G401 (cell line): ENCODE measurements at places on chromosomes 2 and 18. TPM values are rescaled to one million over a fixed set of nuclear protein-coding genes. Genes with fewer than 3 reads are reported as not detected.

DNA sequence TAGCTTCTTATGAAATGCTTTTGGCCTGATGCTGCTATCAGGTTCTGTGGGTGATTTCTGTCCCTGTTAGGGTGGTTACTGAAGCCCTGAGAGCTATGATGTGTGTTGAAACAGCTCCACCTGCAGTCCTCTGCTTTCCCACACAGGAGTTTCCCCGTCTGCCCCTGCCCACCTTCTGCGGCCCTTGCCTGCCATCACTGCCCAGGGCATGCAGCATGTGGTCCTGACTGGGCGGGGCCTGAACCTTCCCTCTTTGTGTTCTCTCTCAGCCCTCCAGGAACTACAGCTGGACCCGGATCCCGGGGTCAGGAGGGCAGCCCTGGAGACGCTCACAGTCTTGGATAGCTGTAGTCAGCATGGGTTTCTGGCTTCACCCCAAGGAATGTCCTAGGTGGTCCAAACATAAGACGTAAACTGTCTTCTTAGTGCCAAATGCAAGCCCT is 21.4 kb downstream of the HJURP start:
- peak; percentile 21 for DNase-seq

DNA sequence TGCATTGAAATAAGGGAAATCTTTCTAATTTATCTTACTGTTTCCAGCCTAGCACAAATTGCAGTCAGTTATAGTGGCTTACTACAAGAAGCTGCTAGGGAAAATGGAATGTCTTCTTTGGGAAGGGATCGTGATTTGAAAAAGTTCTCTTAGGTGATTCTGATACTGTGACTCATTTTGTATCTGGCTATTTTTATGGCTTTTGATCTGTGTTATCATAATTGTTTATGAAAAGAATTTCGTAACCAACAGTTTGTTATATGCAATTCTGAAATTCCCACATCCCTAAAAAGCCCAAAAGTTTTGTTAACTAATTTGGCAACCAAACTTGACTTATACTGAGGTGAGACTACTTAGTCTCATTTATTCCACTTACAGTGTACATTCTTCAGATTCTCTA is 12.4 kb downstream of the PTPN4 start:
- DNase-seq = no peak

GRCh38 chr2:159136391-159136790 is 150.1 kb downstream of the WDSUB1 start:
- DNase-seq = no peak

DNA sequence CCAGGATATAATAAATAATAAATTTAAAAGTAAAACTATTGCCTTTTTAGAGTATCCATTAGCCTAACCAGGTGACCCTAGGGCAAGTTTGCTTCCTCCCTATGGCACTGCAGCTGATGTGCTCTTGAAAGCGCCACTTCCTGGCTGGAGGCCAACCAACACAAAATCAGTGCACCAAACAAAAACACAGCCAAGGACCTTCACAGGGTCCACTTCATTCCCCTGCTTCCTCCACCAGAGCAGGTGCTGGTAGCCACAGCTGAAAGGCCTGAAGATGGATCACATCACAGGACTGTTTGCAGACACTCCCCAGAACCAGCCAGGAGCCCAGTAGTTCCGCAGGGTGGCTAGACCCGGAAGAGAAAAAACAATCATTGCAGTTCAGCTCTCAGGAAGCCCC is 108.8 kb downstream of the TWIST2 start:
- DNase-seq = no peak

DNA sequence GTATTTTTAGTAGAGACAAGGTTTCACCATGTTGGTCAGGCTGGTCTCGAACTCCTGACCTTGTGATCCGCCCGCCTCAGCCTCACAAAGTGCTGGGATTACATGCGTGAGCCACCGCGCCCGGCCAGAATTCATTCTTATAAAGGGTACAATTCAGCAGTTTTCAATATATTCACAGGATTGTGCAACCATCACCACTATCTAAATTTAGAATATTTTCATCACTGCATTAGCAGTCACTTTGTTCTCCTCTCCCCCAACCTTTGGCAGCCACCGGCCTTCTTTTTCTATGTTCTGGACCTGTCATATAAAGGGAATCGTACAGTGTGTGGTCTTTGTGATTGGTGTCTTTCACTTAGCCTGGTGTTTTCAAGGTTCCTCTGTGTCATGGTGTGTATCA is 40.7 kb downstream of the TCF7L1 start:
- DNase-seq = no peak

GRCh38 chr2:67572721-67573435 is 175.7 kb downstream of the ETAA1 start:
- no peak for DNase-seq

DNA sequence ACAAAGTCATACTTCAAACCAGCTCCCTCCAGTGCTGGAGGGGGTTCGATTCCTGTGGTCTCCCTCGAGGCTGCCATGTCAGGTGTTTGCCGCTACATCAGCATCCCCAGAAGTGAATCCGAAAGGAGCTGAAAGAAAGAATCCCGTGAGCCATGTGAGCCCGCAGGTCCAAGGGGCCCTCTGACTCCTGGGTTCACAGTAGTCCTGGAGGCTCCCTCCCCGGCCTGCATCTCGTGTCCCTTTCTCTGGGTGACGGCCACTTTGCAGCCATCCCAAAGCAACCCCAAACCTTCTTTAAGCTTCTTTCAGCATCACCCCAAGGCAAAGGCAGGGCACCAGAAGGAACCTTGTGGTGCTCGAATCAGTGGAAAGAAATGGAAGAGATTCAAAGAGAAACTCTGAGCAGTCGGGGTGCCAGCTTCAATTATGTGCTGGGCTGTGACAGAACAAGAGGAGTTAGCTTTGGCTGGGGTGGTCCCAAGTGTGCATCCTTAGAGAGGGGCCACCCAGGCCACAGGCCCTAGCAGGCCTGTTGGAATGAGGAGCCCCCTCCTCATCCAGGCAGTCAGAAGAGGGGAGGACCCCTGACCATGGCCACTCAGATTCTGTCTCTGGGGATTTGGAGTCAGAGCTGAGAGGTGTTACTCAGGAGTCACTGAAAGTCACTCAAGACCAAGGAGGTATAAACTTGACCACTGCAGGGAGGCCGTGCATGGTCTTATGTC is 59.7 kb downstream of the CIB4 start:
- no peak for DNase-seq

- DNase-seq = no peak
Observed at GRCh38 chr18:39190508-39190907, 1624.9 kb upstream of the CELF4 start.

GRCh38 chr2:165277295-165277694 is 38.1 kb downstream of the SCN2A start:
- DNase-seq = no peak

GRCh38 chr18:70456376-70456775 is 167.5 kb downstream of the SOCS6 start:
- DNase-seq = no peak

DNA sequence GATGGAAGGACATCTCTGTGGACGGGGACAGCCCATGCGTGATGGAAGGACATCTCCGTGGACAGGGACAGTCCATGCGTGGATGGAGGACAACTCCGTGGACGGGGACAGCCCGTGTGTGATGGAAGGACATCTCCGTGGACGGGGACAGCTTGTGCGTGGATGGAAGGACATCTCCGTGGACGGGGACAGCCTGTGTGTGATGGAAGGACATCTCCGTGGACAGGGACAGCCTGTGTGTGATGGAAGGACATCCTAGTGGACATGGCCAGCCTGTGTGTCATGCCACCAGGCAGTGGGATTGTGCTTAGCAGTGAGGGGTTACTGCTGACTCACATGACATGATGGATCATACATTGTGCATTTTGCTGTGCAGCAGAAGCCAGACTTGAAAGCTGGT is 30.0 kb upstream of the NFATC1 start:
- DNase-seq = no peak

DNA sequence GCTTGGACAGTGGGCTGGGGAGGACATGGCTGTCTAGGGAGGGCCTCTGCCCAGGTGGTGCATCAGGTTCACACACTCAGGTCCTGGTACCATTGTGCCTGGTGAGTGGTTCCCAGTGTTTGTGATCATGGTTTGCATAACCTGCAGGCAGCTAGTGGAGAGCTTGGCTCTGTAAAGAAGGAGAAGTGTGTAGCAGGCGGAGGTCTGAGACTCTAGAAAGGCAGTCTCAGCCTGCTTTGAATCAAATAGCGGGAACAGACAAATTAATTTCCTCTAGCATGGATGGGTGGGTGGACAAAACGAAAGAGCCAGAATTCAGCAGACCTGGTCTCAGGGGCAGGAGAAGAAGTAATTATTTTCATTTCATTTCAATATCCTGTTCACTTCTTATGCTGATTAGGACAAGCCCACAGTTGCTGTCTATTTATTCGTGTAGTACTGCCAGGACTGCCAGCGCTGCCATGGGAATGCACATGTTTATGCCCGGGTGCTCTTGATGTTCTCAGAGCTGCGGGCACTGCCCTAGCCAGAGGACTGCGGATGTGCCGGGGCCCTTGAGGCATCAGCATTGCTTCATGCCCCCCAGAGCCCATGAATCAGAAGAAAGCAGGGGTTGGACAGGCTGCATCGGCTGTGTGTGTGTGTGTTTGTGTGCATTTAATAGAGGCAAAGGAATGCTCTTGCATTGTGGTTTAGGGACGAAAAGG is 45.4 kb upstream of the DLX2 start:
- no peak for DNase-seq

- no peak for DNase-seq
Observed at GRCh38 chr2:111626037-111626864, 257.7 kb downstream of the ANAPC1 start.

- peak; percentile 54 for DNase-seq
Observed at GRCh38 chr2:169131587-169132512, 62.5 kb downstream of the DHRS9 start.

DNA sequence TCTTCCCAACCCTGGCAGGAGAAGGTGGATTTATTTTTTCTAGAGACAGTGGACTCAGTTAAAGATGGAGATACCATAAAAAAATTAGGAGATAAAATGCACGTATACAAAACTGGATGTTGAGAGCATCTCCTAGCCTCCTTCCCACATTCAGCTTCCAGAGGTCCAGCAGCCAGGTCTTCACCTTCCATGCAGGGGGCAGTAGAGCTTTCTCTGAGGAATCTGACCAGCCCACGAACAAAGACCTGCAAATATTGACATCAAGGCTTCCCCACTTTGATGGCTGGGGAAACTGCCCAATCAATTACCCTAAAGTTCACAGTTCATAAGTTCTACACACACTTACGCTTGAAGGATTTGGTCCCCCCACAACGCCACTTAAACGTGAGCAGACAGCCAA is 24.5 kb downstream of the AQP4 start:
- no peak for DNase-seq

GRCh38 chr2:75002007-75002406 is 43.6 kb downstream of the POLE4 start:
- no peak for DNase-seq

Gene MGAT4A
- total RNA-seq = 3.0 and 4.4 TPM in 2 replicates

Gene PDE1A
- total RNA-seq = 1.1 and 10.9 TPM in 2 replicates

Gene KCNS3
- total RNA-seq = not detected in 2 replicates

Gene CNGA3
- not detected in 2 replicates for total RNA-seq

Gene DIS3L2
- total RNA-seq = 33.1 and 33.3 TPM in 2 replicates

Gene TRIM54
- not detected in 2 replicates for total RNA-seq
